ENCODE measurements at places on chromosomes 11 and 22. TPM values are rescaled to one million over a fixed set of nuclear protein-coding genes. Genes with fewer than 3 reads are reported as not detected.
A peak's percentile ranks its signal among the peaks of the same experiment; 100 is the strongest.

DNA sequence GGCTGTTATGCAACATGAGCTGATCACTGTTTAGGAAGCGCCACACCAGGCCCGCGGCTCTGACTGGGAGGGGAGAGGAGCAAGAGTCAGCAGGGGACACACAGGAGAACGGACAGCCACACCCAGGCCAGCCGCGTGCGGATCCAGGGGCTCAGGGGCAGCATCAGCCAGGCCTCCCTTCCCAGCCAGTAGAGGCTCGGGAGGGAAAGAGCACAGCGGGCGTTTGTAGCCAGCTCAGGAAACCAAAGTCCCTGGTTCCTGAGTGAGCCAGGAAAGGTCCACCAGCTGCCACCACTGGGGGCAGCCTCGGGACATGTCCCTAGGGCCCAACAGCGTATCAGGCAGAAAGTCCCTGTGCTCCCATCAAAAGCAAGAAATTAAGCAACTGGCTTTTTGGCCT is 71.8 kb upstream of the PITPNB start:
- H3K36me3 ChIP-seq: peaks cover 5% of the 10 kb centered on the region
- H3K4me1 ChIP-seq: no peaks in the 10 kb centered on the region
- no peak overlapping the region for H3K4me3 ChIP-seq
- no peak for DNase-seq
- H3K27me3 ChIP-seq: no peaks in the 10 kb centered on the region

OR52E8 gene
- not detected for total RNA-seq

- peak overlapping the region; percentile 81 for H3K27ac ChIP-seq
- H3K4me1 ChIP-seq: peaks cover 11% of the 10 kb centered on the region
- H3K4me3 ChIP-seq: no peak overlapping the region
Measured at GRCh38 chr22:30210235-30210909, 36.2 kb downstream of the LIF start.

EHF gene
- total RNA-seq: 132 TPM

DNA sequence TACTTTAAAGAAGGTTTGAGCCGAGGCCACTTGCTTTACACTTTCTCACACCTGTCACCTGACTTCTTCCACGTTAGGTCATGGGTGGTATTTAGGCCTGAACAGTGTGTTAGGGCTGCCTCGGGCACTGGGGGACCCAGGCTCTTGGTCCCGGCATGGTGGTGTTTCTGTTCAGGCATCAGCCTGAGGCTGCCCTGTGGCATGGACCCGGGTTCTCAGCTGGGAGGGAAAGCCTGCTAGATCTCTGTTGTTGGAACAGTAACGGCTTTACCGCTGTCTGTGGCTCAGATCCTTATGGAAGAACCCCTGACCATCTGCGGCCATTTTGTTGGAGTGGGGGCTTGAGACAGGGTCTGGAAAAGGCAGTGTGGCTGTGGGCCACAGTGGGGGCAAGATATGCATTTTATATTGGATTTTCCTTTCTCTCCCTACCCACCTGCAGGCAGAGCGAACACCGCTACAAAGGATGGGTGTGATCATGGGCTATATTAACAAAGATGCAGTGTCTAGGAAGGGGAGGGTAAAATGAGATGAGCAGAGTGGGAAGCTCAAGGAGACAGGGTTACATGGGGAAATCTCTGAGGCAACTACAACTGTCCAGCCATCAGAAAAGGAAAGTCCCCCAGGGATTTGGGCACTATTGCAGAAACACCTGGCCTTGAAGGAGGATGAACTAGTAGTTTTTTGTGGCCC is 1.6 kb upstream of the KCNJ11 start:
- H3K4me3 ChIP-seq: no peak overlapping the region
- no peak for DNase-seq
- H3K4me1 ChIP-seq: no peaks in the 10 kb centered on the region
- H3K27ac ChIP-seq: peak overlapping the region; percentile 80
- H3K36me3 ChIP-seq: no peaks in the 10 kb centered on the region

DNA sequence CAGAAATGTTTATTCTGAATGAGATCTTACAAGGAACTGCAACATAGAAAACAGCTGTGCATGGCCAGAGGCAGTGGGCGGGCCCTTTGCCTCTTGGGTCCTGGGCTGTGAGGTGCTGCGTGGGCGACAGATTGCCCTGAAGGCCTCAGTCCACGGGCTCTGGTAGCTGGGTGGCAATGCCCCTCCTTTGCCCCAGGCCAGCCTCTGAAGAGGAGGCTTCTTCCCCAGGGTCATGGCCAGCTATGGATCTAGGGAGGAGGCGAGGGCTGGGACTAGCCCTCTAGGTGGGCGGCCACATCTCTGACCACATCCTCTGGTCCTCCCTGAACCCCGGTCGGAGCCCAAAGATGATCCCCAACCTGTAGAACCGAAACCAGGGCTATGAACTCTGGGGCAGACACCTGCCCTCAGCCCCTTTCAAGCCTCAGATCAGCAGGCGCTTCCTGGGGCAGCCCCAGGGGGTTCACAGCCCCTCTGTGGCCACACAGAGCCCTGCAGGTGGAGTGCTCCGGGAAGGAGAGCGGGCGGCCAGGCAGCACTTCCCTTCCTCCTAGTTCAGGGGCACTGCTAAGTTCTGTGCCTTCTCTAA is 6.6 kb upstream of the CDC42BPG start:
- peaks cover 32% of the 10 kb centered on the region for H3K4me1 ChIP-seq
- no peaks in the 10 kb centered on the region for H3K36me3 ChIP-seq
- H3K27ac ChIP-seq: peak overlapping the region; percentile 69
- DNase-seq: no peak
- H3K4me3 ChIP-seq: no peak overlapping the region

GRCh38 chr11:118766035-118766434 is 24.9 kb downstream of the DDX6 start:
- H3K27me3 ChIP-seq: no peaks in the 10 kb centered on the region
- no peak overlapping the region for H3K4me3 ChIP-seq
- no peak for DNase-seq
- H3K36me3 ChIP-seq: no peaks in the 10 kb centered on the region

DNA sequence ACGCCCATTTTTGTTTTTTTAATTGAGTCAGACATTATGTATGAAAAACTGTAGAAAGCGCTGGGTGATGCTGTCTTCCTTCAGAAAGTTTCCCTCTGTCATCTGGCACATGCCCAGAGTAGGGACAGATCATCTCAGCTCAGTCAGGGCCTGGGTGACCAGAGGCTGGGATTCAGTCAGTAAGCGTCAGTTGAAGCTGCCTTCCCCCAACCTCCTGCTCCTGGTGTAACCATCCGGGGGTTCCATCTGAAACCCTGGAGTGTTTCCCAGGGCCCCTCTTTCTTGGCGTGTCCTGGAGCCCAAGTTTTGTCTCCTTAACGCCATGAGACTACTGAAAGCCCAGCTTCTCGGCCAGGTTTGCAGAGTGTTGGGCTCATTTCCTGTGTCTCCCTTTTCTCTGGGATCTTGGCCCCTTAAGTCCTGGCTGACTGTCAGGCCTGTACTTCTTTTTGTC is 10.7 kb downstream of the PPFIA1 start:
- H3K4me3 ChIP-seq: no peak overlapping the region
- no peaks in the 10 kb centered on the region for H3K36me3 ChIP-seq
- no peaks in the 10 kb centered on the region for H3K4me1 ChIP-seq

RCOR2 gene
- 0.29 TPM for total RNA-seq

DNA sequence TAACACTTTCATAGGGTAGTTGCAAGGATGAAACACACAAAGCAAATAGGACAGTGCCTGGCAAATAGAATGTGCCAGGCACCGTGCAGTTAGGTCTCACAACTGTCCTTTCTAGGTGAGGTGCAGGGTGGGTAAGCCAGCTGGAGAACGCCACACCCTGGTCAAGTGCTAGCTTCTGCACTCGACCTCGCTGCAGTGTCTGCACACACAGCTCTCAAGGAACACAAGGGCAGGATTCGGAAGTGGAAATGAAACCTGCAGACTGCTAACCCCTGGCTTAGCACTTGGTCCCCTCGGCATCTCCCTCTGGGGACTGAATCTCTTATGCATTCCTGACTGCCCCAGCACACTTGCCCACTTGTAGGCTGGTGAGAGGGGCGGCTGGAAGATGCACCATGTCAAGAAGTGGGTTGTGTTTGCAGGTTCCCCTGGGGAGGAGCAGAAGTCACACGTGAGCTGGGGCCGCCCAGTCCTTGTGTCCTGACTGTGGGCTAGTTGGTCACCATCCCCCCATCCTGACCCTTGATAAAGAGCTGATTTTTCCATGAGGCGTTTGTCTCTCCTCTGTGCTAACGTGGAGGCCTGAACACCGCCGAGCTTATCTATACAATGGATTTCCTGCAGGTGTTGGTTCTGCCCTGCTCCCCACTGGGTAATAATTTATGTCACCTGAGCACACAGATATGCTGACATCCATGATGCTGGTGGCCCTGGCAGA is 89.0 kb downstream of the MICAL2 start:
- H3K27me3 ChIP-seq: no peaks in the 10 kb centered on the region
- H3K4me1 ChIP-seq: no peaks in the 10 kb centered on the region

DNA sequence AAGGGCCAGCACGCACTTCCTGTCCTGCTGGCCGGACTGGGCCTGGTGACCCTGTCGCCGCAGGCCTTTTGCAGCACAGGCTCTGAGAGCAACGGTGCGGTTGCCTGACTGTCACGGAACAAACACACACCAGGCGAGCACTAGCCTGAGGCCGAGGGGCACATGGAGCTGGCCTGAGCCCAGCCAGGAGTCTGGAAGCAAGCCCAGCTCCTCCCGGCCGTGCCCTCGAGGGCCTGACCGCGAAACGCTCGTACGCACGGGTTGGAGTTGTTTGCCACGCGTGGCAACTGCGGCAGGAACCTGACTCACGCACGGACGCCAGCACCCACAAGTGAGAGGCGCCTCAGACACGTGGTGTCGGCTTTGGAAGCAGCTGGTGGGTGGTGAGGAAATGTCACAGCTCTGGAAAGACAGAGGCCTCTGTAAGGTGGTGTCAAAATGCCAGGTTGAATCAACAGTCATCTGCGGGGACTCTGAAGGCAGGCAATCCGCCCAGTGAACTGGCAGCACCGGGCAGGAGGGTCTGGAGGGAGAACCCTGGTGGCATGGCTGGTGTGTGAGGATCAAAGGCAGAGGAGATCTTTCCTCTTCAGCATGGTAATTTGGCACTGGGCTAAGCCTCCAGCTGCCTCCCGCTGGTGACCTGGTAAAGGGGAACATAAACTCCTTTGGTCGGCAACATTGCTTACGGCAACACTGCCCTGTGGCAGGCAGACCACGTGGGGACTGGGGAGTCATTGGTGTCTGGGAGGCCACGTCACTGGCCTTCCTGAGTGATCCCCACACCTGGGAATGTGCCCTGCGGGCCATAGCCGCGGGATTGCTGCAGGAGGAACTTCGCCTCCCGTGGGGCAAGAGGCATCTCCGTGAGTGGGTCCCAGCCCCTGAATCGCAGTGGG is 15.3 kb upstream of the IL17REL start:
- peaks cover 15% of the 10 kb centered on the region for H3K27me3 ChIP-seq
- peaks cover 6% of the 10 kb centered on the region for H3K4me1 ChIP-seq
- H3K4me3 ChIP-seq: no peak overlapping the region
- H3K36me3 ChIP-seq: no peaks in the 10 kb centered on the region
- H3K27ac ChIP-seq: peak overlapping the region; percentile 80

DNA sequence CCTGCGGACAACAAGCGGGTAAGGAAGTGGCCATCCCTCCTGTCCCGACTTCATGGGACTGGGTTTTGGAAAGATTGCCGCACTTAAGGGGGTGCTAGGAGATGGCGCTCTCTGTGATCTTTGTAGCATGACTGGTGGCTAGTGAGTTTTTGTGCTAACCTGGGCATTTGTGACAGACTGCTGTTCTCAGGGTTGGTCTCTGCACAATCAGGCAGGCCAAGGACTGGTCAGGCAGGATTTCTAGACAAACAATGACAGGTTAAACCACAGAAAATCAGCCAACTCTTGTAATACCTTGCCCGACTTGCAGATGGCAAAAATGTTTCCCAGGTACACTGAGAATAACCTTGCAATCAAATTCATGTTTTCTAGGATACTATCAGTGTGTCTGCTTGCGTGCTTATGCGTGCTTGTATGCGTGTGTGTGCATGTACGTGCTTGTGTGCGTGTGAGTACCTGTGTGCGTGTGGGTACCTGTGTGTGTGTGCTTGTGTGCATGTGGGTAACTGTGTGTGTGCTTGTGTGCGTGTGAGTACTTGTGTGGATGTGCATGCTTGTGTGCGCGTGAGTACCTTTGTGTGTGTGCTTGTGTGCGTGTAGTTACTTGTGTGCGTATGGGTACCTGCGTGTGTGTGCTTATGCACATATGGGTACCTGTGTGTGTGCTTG is 25.6 kb upstream of the SORL1-AS1 start:
- no peaks in the 10 kb centered on the region for H3K4me1 ChIP-seq
- H3K27me3 ChIP-seq: no peaks in the 10 kb centered on the region
- peak overlapping the region; percentile 50 for H3K27ac ChIP-seq
- H3K36me3 ChIP-seq: no peaks in the 10 kb centered on the region
- no peak for DNase-seq

LRP5 gene
- 23.6 TPM for total RNA-seq

GPHA2 gene
- not detected for total RNA-seq
